ENCODE measurements at places on chromosomes 12 and 14. TPM values are rescaled to one million over a fixed set of nuclear protein-coding genes. Genes with fewer than 3 reads are reported as not detected.

DNA sequence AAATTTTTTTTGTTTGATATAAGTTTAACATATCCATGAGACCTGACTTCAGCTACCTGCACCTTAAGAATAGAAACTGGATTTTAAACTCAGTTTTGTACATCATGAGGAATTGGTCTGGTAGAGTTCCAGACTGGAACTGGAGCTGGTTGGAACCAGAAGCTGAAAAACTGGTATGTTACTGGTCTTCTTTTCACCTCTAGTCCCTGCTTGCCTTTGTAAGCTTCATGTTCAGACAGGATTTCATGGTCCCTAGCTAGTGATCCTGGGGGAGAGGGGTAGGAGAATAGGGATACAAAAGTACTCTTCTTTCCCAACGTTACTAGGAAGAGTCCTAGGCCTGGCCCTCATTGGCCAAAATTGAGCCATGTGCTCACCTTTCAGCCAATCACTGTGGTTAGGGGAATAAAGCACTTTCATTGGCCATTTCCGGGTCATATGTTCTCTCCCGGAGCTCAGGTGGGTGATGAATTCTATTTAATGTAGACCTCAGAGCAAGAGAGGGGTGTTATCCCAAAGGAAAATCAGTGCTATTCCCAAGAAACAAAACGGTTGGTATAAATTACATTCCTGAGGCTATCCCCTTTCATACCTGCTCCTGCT is 36.9 kb upstream of the APPL2 start:
- H3K4me3 ChIP-seq = no peak overlapping the region
- H3K27ac ChIP-seq = no peak overlapping the region
- no peaks in the 10 kb centered on the region for H3K27me3 ChIP-seq
- H3K4me1 ChIP-seq = peaks cover 10% of the 10 kb centered on the region
- H3K36me3 ChIP-seq = no peaks in the 10 kb centered on the region

CLEC2A gene
- 0.29 TPM for total RNA-seq

SPTSSA gene
- total RNA-seq = 11.3 TPM

DNA sequence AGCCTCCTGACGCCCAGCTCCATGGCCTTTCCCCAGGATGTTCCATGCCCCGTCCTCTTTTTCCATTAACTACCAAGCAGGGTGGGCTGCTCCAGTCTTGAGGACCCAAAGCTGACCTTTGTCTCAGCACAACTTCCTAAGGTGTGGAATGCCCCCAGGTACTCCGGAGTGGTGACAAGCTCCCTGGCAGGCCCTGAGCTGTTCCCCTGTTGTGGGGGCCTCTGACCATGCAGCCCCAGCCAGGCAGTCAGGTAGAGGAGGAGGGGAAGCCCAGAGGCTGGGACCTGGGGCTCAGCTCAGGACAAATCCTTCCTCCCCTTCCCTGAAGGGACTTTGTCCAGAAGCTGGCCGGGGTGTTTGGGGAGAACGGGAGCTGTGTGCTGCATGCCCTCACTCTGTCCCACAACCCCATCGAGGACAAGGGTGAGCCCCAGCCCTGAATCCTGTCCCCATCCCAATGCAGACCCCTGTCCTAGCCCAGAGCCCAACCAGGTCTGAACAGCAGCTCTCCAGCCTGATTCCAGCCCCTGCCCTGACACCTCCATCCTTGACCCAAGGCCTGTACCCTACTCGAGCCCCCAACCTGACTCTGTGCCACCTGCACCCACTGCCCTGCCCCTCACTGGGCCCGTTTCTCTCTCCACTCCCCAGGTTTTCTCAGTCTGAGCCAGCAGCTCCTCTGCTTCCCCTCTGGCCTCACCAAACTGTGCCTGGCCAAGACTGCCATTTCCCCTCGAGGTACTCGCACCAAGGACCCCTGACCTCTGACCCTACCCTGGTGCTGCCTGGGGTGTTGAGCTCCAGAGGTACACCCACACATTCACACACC is 4.4 kb downstream of the CARMIL3 start:
- peaks cover 11% of the 10 kb centered on the region for H3K4me1 ChIP-seq
- no peak for DNase-seq
- no peak overlapping the region for H3K4me3 ChIP-seq
- no peak overlapping the region for H3K27ac ChIP-seq
- no peaks in the 10 kb centered on the region for H3K36me3 ChIP-seq

DNA sequence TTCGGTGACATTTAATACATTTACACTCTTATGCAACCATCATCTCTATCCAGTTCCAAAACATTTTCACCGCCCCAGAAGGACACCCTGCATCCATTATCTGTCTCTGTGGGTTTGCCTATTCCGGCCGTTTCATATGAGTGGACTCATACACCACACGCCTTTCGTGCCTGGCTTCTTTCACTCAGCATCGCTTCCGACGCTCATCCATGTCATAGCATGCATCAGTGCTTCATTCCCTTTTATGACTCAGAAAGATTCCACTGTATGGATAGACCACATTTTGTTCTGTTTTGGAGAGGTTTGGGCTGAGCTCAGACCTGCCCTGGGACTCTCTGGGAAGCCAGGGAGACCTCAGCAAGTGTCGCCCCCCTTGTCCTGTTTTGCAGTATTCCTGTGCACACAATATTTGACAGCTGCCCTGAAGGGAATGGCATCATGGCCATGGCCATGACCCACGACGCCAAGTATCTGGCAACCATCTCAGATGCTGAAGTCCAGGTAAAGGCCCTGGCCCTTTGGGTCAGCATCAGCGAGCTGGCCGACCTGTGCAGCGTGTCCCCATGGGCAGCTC is 23.8 kb downstream of the CFAP251 start:
- H3K27ac ChIP-seq = no peak overlapping the region
- H3K4me3 ChIP-seq = no peak overlapping the region
- no peak for DNase-seq
- peaks cover 23% of the 10 kb centered on the region for H3K36me3 ChIP-seq
- no peaks in the 10 kb centered on the region for H3K27me3 ChIP-seq
